ENCODE measurements at places on chromosomes 4 and X.
A peak's percentile ranks its signal among the peaks of the same experiment; 100 is the strongest.

- DNase-seq, result no peak
Measured at GRCh38 chr4:37747772-37748330, 61.7 kb upstream of the RELL1 start.

GRCh38 chr4:4349867-4350266, 37.0 kb upstream of the NSG1 start:
- no peak for DNase-seq

- peak; percentile 61 for DNase-seq
Measured at GRCh38 chr4:151408630-151409469, at the start of gene FHIP1A. FHIP1A (plus strand) TSS chr4:151409176; CDS start chr4:151566260, 157,084 bp downstream.

DNA sequence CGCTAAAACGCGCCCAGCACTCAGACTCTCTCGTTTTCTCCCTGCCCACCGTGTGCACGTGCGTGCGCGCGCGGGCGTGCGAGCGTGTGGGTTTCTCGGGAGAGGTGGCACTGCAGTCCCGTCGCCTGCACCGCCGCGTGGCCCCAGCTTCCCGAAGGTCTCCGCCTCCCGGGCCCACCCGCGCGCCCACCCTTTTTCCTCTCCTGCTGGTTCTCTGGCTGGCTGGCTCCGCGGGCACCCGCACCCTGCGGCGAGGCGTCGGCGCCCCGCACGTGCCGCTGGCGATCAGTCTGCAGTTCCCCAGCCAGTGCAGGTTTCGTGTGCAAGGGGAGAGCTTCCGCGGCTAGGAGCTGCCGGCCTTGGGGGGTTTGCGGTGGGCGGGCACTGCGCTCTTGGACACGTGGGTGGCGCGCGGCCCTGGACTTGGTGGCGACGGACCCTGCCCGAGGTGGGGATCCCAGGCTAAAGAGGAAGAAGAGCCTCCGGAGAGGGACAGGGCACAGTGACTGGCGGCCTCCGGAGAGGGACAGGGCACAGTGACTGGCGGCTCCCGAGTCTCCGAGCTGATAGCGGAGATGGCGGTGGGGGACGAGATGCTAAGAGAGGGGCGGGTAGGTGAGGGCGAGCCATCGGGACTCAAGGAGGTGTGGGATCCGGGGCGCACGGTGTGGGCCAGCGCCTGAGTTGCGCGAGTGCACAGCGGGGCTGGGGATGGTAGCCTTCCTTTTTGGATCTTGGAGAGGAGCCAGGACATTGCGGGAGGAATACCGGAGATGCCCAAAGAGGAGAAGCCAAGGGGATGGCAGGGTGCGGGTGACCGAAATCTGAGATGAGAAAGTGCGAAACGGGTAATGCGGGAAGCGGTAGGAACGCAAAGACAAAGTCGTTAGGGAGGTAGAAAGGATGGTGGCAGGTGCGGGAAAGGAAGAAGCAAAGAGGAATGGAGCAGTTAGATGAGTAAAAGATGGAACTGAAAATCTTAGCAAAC, at the start of gene FAM184B:
TSS of gene FAM184B (minus strand) at position 322 of the 988 bp plus-strand sequence. CDS start 322 bp downstream, outside the sequence.
- no peak for DNase-seq

DNA sequence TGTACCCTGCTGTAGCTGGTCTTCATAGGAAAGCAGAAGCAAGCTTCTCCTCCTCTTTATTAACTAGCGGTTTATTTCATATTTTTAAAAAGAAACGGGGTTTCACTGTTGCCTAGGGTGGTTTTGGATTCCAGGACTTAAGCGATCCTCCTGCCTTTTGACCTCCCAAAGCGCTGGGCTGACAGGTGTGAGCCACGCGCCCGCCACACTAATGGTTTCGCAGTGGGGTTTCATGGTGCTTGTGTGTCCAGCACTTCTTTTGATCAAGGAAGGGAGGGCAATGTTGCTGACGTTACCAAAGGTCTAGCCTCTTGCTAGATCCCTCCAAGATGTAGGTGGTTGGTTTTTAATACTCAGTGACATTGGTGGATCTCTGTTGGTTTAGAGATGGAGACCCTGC, 1.4 kb downstream of the MAEA start:
- no peak for DNase-seq
